NCI-H1417 treated with DMSO at 0.1 percent for 48 hours (cell line): ENCODE measurements at places on chromosomes 3 and 15.

- DNase-seq: no peak
Observed at GRCh38 chr3:11635680-11636393, 7.9 kb downstream of the VGLL4 start.

DNA sequence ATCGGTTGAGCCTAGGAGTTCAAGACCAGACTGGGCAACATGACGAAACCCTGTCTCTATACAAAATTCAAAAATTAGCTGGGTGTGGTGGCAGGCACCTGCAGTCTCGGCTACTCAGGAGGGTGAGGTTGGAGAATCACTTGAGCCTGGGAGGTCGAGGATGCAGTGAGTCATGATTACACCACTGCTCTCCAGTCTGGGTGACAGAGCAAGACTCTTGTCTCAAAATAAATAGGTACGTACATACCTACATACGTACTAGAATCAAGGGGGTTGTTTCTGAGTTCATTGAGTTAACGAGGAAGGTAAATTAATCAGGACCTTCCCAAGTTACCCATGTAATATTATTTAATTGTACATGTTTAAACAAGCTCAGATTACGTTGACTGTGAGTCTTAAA is 97.5 kb downstream of the CHL1 start:
- DNase-seq: no peak

DNA sequence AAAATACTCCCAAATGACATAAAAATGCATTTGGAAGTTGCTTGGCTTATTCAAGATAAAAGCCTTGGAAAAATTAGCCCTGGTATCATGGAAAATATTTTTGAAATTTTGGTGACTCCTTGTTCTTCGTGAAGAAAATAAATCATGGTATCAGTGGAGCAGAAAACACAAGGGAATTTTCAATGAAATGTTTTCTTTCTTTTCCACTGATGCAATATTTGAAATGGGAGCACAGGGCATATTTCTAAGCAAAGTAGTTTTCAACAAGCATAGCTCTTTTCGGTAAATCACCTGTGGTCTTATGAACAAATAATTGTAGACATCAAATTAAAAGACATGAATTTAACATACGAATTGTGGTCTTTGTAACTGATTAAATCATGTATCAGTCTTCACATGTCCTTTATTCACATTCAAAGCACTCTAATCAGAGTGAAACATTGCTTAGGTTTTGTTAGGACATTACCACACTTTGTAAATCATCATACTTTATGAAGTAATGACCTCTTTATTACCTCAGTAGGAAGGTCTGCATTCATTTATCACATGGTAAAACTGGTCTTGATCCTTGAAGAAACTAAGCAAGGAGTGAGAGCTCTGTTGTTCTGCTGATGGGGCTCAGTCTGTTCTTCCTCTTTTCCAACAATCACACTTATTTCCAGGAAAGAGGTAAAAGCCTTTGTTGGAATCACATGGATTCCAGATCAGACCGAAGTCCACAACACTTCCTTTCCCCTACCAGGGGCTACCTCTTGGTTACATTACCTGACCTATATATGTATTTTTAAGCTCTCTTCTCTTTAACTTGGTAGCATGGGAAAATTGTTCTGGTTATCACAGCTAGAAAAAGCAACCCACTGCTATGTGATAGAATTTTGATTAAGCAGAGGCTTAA is 413.5 kb upstream of the THBS1 start:
- DNase-seq: no peak

- no peak for DNase-seq
Observed at GRCh38 chr3:37945807-37946530, 44.6 kb upstream of the VILL start.

DNA sequence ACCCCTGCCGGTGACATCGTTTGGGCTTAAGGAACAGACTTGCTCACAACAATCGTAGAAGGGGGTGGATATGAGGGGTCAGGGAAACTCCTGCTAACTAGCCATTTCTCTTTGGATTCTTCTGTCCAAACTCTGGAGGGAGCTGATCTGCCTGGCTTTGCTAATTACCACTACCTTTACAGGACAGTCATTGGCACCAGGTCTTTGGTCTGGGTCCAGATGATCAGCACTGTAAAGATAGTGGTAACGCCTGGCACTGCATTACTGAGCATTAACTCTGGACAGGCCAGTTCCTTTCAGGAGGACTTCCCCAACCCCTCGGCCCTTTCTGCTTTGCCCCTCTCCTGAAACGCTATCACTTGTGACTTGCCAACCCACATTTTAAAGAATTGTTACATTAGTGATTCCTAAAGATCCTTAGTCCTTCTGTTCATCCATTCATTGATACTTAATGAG is 788 bp downstream of the UQCC5 start:
- no peak for DNase-seq

- no peak for DNase-seq
Observed at GRCh38 chr3:16243706-16244490, 20.8 kb downstream of the DPH3 start.

- no peak for DNase-seq
Observed at GRCh38 chr3:122094125-122094524, 39.0 kb downstream of the CD86 start.

- DNase-seq: no peak
Observed at GRCh38 chr15:33382491-33382890, 71.7 kb downstream of the RYR3 start.

DNA sequence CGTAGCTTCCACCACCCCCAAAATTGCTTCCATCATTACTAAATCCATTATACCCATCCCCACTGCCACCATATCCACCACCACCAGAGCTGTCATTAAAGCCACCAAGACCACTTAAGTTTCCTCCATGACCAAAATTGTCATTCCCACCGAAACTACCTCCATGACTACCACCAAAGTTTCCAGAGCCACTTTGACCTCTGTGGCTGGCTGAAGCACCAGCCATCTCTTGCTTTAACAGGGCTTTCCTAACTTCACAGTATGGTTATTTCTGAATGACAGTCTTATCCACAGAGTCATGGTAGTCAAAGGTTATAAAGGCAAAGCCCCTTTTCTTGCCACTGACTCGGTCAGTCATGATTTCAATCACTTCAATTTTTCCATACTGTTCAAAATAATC is 24.3 kb upstream of the DENND4A start:
- DNase-seq: no peak

- no peak for DNase-seq
Observed at GRCh38 chr3:167829071-167829470, 93.5 kb downstream of the SERPINI1 start.

DNA sequence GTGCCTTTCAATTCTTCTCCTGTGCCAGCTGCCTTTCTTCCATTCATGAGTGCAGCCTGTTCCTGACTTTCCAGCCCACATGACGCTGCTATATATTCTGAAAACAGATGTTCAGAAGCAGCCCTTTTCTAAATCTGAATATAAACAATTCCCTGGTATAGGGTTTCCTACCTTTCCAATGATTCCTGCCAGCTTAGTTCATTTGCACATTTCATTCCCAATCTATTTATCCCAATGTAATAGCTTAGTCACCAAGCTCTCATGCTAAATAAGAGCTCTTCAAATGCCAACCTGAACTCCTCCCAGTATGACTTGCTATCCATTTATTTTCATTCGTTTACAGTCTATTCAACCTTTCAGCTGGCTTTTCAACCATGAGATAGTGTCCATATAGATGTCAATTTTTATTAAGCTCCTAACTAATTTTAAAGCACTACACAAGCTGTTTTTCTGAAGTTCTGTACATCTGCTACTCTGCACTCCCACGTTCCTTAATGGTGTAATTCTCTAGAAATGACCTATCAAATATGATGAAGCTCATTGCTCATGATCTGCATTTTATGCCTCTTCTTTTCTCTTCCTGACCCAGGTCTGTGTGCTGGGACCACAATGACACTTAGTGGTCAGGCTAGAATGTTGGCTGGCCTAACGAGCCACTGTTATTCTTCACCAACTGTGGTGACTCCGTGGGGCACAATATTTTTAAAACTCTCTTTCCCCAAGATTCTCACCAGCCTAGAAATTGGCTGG is 605.0 kb upstream of the TBL1XR1 start:
- DNase-seq: no peak

- no peak for DNase-seq
Observed at GRCh38 chr3:13650210-13651056, 101.5 kb downstream of the FBLN2 start.

GRCh38 chr3:178084938-178085816 is 451.1 kb upstream of the KCNMB2 start:
- DNase-seq: peak; percentile 98

GRCh38 chr3:125434582-125435011 is 59.5 kb upstream of the ZNF148 start:
- no peak for DNase-seq

GRCh38 chr3:187518207-187518606 is 150.0 kb downstream of the RTP4 start:
- no peak for DNase-seq

GRCh38 chr3:198030726-198031125 is 70.7 kb downstream of the LMLN start:
- no peak for DNase-seq

GRCh38 chr3:138326866-138327595 is 2.6 kb downstream of the NME9 start:
- DNase-seq: no peak

DNA sequence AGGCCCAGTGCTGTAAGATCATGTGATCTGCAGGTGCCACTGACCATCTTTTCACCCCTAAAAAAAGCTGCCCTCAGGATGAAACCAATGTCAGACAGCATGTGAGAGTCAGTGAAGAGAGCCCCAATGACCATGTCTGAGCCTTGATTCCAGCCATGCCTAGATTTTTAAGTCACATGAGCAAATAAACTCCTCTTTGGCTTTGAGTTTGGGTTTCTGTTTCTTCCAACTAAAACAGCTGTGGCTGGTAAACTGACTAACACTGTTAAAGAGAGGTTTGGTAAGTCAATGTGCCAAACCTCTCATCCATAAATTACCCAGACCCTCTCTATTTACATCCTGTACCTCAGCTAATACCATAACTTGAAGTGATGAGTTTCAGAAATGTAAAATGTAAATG is 8.3 kb downstream of the MYO5A start:
- DNase-seq: no peak

DNA sequence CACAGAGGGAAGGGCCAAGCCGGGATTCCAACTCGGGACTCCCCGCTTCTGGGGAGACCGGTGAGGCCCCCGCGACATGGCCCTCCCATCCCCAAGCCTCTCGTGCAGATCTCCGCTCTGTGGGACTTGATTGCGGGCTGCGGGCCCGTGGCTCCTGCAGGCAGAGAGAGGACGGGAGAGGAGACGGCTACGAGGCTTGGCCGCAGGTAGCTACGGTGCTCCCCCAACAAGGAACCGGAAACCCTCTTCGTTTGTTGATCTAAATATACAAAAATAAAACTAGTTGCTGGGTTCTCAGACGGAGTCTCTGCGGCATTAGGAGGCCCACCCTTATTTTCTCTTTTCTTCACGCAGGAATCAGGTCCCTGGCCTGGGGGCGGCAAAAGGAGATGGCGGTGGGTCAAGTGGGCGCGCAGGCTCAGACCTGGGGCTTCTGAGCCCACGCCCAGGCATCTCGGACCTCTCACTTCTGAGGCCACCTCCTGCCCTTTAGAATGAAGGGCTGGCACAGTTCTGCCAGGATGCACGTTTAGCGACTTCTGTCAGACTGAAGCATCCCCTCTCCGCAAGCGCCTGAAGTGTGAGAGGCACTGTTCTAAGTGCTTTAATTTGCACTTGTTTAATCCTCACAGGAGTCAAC is 10.9 kb downstream of the GNB5 start:
- no peak for DNase-seq

GRCh38 chr3:62289922-62290321 is 83.4 kb downstream of the FEZF2 start:
- no peak for DNase-seq

- no peak for DNase-seq
Observed at GRCh38 chr3:14718539-14718938, 43.6 kb downstream of the C3orf20 start.

DNA sequence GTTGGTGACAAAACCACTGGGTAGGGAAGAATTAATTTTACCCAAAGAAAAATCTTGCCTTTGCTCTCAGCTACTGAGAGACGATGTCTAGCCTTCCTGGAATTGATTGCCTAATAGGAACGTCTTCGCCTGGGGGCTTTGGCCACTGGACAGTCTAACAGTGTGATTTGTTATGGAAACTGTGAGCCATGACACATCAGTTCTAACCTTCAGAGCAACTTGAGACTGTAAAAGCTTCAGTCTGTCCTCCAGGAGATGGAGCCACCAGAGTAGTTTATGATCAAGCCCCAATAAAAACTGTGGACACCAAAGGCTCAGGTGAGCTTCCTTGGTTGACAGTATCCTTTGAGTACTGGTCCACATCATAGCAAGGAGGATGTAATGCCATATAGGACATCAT is 235.8 kb upstream of the TMCO5A start:
- no peak for DNase-seq

DNA sequence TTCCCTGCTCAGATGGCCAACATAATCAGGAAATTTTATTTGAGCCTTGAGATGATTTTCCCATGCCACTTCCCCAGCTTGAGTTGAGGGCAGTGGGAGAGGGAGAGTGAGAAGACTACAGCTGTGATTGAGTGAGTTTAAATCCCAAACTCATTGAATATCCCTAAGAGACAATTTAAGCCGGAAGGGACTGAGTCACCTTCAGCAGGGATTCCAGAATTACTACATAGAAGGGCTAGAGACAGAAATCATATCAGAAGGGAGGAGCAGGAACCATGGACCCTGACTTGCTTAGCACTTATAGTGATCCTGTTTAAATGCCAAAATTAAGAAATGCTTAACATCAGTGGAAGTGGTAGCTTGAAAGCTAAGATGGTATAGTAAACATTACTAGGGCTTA is 312.2 kb upstream of the SLCO3A1 start:
- no peak for DNase-seq

DNA sequence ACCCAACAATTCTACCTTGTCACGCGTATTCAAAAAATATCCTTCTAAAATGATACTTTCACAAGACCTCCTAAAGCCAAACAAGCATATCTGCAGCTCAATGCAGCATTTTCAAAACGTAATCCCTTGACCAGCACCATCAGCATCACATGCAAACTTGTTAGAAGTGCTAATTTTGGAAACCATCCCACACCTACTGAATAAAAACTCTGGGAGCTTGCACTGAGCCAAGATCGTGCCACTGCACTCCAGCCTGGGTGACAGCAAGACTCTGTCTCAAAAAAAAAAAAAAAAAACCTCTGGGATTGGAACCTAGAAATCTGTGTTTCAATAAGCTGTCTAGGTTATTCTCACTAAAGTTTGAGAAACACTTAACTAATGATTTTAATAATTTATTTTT is 223.3 kb upstream of the CCDC54 start:
- no peak for DNase-seq

- DNase-seq: no peak
Observed at GRCh38 chr3:142929109-142929508, 34.4 kb downstream of the PAQR9 start.

DNA sequence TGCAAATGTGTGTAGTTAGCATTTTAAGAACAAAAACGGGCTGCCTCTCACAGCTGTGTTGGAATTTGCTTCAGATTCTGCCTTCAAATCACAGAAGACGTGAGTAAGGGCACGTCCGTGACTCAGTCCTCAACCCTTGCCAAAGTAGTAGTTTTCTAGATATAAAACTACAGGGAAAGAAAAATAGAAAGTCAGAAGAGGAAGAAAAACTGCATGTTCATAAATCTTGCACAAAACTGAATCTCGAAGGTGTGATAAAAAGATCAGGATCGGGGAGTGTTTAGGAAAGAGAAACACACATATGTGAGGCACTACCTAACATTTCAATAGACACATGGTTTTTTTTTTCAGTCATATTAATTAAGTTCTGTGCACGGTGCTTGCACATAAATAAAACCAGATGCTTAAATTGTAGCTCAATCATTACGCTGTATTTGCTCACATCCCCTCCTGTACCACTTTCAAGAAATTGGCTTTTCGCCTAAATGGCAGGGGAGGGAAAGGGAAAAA is 71.7 kb downstream of the P3H2 start:
- DNase-seq: no peak

- no peak for DNase-seq
Observed at GRCh38 chr3:152038490-152038889, 165.0 kb downstream of the SUCNR1 start.

- no peak for DNase-seq
Observed at GRCh38 chr3:13045904-13046568, 27.2 kb downstream of the IQSEC1 start.
